ENCODE measurements at places on chromosomes 5 and 9.

DNA sequence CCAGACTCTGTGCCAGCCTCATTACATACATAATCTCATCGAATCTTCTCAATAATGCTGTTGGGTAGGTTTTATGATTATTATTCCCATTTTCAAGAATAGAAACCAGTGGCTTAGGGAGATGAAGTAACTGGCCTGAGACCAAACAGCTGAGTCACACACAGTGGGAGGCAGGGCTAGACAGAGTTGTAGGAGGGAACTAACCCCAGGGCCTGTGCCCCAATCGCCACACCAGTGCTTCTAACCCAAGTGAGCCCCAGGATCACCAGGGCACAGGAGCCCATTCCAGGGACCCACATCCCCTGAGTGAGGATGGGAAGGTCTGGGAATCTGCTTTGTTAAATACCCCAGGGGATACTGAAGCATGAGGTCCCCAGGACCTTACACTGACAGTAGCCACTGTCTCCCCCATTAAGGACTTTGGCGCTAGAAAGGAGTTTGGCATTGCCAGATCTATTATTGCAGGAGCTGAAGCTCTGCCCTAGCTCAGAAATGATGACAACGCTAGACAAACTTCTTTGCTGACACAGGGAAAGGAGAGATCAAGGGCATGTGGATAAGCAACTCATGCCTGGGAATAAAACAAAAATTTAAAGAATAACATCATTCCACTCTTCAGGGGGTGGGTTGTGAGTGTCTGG is 63.8 kb upstream of the PPARGC1B start:
- H3K4me1 ChIP-seq: no peaks in the 10 kb centered on the region
- no peak overlapping the region for H3K27ac ChIP-seq
- no peaks in the 10 kb centered on the region for H3K36me3 ChIP-seq

DNA sequence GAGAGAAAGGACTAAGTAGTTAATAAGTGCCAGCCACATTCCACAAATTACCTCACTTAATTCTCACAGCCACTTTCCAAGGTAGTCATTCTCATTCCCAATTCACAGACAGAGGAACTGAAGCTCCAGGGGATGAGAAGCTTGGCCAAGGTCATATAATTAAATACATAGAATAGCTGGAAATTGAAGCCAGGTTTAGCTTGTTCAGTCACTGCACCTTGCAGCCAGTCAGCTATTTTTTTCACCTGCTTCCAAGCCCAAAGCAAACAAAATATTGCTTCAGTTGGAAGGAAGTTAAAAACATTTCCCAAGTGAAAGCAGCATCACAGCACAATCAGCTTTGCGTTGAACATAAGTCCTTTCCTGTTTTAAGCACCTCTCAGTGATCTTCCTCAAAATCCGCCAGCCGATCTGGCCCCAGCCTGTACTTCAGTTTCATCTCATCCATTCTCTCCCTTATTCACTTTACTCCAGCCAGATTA is 4.8 kb downstream of the ALDH1A1 start:
- H3K27me3 ChIP-seq: peaks cover 16% of the 10 kb centered on the region
- DNase-seq: peak; percentile 57
- H3K4me3 ChIP-seq: no peak overlapping the region

GRCh38 chr5:146962801-146963355 is 84.3 kb upstream of the PPP2R2B start:
- no peak overlapping the region for H3K27ac ChIP-seq
- no peak for DNase-seq
- no peaks in the 10 kb centered on the region for H3K27me3 ChIP-seq
- no peaks in the 10 kb centered on the region for H3K36me3 ChIP-seq
- no peak overlapping the region for H3K4me3 ChIP-seq
- no peaks in the 10 kb centered on the region for H3K4me1 ChIP-seq

- no peak overlapping the region for H3K4me3 ChIP-seq
- H3K36me3 ChIP-seq: no peaks in the 10 kb centered on the region
- no peak overlapping the region for H3K27ac ChIP-seq
- H3K4me1 ChIP-seq: no peaks in the 10 kb centered on the region
- H3K27me3 ChIP-seq: no peaks in the 10 kb centered on the region
Observed at GRCh38 chr9:126430124-126430523, 103.5 kb downstream of the MVB12B start.

DNA sequence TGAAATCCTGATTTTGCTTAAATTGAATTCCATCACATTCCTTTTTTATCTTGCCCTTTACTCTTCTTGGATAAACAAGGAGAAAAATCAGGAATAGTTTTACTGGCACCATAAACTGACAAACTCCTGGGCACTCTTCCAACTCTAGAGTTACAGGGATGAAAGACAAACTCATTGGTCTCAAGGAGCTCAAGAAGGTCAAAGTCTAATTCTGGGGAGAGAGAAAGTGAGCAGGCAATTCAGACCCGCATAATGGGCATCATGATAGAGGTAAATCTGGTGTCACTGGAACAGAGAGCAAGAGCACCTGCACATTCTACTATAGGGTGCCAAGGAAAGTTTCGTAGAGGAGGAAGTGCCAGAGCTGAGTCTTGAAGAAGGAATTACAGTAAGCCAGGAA is 64.8 kb downstream of the GRIN3A start:
- H3K36me3 ChIP-seq: no peaks in the 10 kb centered on the region
- H3K27ac ChIP-seq: no peak overlapping the region
- H3K4me1 ChIP-seq: no peaks in the 10 kb centered on the region
- no peak for DNase-seq

GRCh38 chr5:41840251-41840650 is 30.0 kb downstream of the OXCT1 start:
- H3K27me3 ChIP-seq: no peaks in the 10 kb centered on the region
- H3K4me1 ChIP-seq: no peaks in the 10 kb centered on the region
- no peak overlapping the region for H3K4me3 ChIP-seq
- no peak overlapping the region for H3K27ac ChIP-seq
- DNase-seq: no peak
- peaks cover 5% of the 10 kb centered on the region for H3K36me3 ChIP-seq

GRCh38 chr5:1549475-1550030 is 25.8 kb upstream of the LPCAT1 start:
- H3K4me1 ChIP-seq: no peaks in the 10 kb centered on the region
- H3K27me3 ChIP-seq: no peaks in the 10 kb centered on the region
- no peak overlapping the region for H3K4me3 ChIP-seq
- H3K27ac ChIP-seq: no peak overlapping the region
- no peak for DNase-seq
- no peaks in the 10 kb centered on the region for H3K36me3 ChIP-seq

DNA sequence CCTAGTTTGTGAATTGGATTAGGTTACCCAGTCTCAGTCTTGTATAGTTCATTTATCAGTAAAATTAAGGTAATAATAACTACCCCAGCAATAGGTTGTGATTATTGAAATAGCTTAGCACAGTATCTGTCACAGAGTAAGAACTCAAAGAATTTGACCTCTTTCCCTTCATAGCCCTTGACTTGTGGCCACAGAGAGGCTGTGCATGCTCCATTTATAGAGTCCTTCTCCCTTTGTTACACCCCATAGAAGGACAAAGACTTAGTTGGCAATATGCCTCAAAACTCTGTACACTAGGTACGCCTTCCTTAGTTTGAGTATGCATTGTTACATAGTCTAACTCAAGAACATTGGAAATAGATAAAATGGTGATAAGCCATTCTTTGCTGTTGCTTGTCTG is 257.2 kb downstream of the KCTD16 start:
- H3K27me3 ChIP-seq: no peaks in the 10 kb centered on the region
- peaks cover under 1% of the 10 kb centered on the region for H3K4me1 ChIP-seq
- DNase-seq: no peak
- H3K27ac ChIP-seq: no peak overlapping the region
- no peaks in the 10 kb centered on the region for H3K36me3 ChIP-seq

DNA sequence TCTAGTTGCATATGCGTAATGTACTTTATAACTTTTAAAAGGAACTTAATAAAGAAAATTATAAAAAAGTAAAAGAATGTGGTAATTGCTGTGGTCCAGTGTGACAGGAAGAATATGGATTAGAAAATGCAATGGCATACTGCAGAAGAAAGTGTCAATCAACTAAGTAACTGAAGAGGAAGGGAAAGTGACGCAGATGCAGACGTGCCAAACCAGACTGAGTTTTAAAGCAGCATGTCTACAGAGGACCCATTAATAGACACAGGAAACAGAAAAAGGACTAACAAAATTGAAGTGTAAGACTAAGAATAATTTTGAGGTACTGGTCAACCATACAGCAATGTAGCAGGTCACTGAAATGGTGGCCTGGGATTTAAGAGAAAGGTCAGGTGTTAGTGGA is 73.3 kb downstream of the DPYSL3 start:
- peaks cover 10% of the 10 kb centered on the region for H3K4me1 ChIP-seq
- H3K4me3 ChIP-seq: no peak overlapping the region
- DNase-seq: no peak

DNA sequence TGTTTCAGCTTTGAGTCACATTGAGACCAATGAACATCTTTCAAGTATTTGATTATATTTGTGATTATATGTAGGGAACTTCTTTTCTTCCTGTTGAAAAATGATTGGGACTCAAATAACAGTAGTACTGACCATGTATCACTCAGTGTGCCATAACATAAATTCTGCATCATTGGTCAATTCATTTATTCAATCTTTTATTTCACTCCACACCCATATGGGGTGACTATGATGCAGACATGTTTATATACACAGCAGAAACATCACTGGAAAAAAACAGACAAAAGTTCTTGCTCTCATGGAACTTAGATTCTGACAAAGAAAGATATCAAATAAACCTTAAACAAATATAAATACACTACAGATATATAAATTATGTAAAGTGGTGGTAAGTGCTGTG is 74.7 kb upstream of the ANXA1 start:
- no peaks in the 10 kb centered on the region for H3K27me3 ChIP-seq
- H3K4me3 ChIP-seq: no peak overlapping the region
- no peaks in the 10 kb centered on the region for H3K36me3 ChIP-seq
- no peak overlapping the region for H3K27ac ChIP-seq

DNA sequence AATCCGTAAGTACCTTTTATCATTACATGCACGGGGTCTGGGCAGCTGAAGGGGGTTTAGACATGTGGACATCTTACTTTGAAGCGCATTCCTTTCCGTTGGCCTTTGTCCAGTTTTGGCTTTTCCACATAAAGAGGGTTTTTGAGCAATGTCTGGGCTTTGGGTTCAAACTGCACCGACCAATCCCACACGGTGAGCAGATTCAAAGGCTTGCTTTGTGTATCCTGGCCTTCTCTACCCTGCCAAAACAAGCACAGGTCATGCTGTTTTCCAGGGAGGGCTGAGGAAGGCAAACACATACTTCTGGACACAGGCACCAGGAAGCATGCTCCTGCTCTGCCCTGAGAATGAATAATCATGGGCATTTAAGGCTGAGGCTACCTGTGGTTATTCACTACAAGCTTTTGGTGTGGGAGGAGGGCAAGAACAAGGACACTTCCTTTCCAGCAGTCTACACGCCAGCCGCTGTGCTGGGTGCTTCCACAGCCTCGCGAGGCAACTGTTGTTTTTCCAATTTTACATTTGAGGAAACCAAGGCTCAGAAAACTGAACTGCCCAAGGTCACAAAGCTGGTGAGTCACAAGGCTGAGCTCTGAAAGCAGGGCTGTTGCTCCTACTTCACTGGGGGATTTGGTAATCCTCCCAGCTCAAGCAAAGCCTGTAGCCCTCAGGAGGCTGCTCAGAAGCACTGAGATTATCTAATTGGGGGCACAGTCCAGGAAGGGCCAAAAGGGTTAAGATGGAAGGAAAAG is 59.8 kb upstream of the GOLPH3 start:
- H3K27me3 ChIP-seq: no peaks in the 10 kb centered on the region
- H3K4me1 ChIP-seq: no peaks in the 10 kb centered on the region
- no peak overlapping the region for H3K27ac ChIP-seq
- H3K4me3 ChIP-seq: no peak overlapping the region
- DNase-seq: no peak
- peaks cover 71% of the 10 kb centered on the region for H3K36me3 ChIP-seq

DNA sequence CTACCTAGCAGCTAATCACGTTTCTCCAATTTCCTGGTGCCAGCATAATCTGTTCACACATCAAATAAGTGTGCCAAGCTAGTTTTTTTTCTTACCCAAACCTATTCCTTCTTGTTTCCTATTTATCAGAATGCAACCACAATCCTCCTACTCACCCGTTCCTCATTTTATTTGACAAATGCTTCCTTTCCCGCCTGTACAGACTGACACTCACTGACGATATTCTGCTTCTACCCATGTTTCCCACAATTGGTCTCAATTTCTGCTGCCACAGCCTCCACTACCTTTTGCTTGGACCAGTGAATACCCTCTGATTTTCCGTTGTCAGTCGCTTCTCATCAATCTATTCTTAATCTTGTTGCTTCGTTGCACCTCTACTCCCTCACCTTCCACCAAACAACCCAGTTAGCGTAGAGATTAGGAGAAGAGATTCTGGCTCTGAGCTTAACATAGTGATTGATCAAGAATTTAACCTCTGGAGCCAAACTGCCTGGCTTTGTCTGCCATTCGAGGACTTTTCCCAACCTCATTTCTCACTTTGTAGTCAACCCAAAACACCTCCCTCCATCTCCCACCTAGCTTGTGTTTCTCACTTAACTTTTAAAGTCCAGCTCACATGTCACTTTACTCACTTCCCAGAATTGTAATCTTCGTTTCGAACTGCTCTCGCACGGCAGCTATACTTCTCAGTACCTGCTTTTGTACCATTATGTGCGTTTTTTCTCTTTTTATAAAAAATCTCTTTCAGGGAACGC is 729 bp upstream of the TMEM38B start:
- H3K36me3 ChIP-seq: no peaks in the 10 kb centered on the region
- peaks cover 53% of the 10 kb centered on the region for H3K27me3 ChIP-seq
- H3K4me1 ChIP-seq: no peaks in the 10 kb centered on the region

DNA sequence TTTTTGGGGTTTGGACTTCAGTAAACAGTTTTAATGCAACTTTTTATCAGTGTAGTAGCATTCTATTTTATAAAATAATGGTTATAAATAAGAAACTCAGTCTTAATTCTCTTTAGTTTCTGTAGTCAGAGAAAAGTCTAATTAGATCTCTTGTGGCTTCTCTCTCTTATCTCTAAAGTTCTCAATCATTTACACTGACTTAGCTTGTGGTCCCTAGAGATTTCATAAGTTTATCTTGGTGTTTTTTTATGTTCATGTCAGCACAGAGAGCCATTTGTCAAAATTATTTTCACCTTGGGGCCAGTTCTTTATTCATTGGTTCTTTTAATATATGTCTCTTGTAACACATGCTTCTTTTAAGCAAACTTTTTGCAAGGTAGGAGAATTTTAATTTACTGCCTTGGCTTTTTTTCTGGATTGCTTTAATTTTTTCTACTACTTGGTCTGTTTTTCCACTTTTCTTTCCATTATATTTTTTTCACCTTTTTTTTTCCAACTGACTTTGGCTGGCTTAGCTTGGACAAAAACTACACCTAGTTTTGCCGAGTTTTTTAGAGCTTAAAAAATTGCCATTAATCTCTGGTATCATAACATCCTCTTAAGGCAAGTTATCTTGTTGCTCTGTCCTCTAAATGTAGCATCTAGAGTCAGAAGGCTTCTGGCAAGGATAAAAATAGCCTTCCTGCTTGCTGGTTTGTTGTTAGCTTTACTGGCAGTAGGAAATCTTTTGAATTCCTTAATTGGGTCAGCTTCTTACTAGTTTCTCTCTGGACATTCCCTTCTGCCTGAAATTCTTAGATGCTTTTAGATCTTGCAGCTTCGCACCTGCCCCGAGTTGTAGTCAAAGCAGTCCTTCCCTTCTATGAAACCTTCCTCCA is 35.3 kb downstream of the CPEB4 start:
- H3K4me3 ChIP-seq: peak overlapping the region; percentile 5
- DNase-seq: no peak
- H3K4me1 ChIP-seq: peaks cover 28% of the 10 kb centered on the region
- no peak overlapping the region for H3K27ac ChIP-seq
- no peaks in the 10 kb centered on the region for H3K36me3 ChIP-seq

GRCh38 chr5:177276886-177277285 is 26.6 kb downstream of the RAB24 start:
- no peak for DNase-seq
- H3K27me3 ChIP-seq: no peaks in the 10 kb centered on the region
- H3K4me3 ChIP-seq: no peak overlapping the region
- H3K36me3 ChIP-seq: peaks cover 91% of the 10 kb centered on the region
- H3K4me1 ChIP-seq: no peaks in the 10 kb centered on the region
